Activated T-helper 9 cell treated with anti-CD3 and anti-CD28 coated beads, Interleukin-2, amount 50 U/mL, for 16 hours (primary cell): ENCODE measurements at places on chromosomes 12 and 14.
A peak's percentile ranks its signal among the peaks of the same experiment; 100 is the strongest.

- no peak for DNase-seq
Measured at GRCh38 chr12:67909091-67909531, 80.1 kb upstream of the IFNG-AS1 start.

DNA sequence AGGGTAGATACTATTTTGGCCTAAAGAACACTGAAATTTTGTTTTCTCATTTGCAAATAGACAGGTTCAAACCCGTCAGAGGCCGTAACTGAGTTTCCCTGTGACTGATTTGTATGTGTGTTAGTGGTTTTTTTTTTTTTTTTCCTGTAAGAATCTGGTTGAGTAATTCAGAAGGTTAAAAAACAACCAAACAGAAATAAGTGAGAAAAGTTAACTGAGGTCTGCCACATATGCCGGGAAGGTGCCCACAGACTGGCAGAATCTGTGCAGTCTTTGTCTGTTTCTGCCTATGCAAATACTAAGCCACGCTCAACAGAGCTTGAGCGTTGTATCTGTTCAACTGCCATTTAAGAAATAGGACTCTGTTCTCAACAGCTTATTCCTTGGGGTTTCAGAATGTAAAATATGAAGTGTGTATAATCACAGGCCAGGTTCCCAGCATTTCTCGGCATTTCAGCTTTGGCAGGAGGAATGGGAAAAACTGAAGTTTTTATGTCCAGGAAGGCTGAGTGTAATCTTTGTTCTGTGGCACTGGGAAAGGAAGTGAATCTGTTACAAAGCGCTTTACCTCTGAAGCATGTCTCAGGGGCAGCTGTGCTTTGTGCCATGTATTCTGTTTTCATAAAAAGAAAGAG, 181.9 kb downstream of the PRKCH start:
- peak; percentile 49 for DNase-seq

- DNase-seq: no peak
Measured at GRCh38 chr14:85539510-85539909, 9.6 kb downstream of the FLRT2 start.

- DNase-seq: no peak
Measured at GRCh38 chr12:104083769-104084475, 19.6 kb downstream of the HCFC2 start.

DNA sequence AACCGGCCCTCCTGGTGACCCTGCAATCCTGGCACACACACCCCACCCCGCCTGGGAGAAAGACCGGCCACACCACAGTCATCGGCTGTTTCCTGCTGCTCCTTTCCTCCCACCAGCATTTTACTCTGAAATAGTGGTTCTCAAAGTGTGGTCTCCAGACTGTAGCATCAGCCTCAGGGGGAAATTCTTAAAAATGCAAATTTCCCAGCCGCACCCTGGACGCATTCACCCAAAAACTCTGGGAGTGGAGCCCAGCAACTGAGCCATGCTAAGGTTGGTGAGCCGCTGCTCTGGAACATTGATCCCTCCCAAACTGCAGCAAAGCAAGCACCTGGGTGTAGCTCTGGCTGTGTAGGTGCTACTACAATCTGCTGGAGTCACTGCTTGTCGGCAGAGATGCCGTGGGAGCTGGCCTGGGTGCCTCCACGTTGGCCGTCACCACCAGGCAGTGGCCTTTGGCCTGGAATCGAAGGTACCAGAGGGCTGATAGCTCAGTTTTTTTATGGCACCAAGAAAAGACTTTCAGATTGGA, 38.4 kb upstream of the BCL2L14 start:
- DNase-seq: no peak

- DNase-seq: no peak
Measured at GRCh38 chr12:12443431-12443878, 86.6 kb downstream of the BORCS5 start.

- DNase-seq: no peak
Measured at GRCh38 chr12:79378496-79378895, 312.3 kb downstream of the PAWR start.

DNA sequence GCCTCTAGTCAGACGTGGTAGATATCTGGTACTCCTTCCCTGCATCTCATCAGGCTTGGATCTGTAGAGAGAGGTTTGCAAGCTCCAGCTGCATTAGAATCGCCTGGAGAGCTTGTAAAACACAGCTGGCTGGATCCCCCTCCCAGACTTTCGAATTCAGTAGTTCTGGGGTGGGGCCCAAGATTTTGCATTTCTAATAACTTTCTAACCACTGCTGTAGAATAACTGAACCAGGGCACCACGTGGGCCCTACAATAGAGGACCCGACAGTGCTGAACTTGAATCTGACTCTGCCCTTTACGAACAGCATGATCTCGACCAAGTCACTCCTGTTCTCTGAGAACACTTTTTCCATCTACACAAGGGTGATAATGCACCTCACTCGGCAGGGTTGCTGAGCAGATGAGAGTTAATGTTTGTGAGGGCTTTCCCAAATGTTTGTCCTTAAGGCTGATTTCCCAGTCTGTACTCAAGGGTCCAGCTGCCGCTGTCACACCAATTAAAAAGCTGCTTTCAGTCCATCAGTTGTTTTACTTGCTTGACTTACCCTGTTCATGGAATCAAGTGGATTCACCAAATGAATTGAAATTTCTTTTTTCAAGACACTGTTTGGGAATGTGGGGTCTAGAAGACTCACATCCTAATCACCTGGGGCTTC, 86.6 kb upstream of the SLC24A4 start:
- no peak for DNase-seq

- no peak for DNase-seq
Measured at GRCh38 chr12:101671833-101672232, 25.6 kb upstream of the CHPT1 start.

GRCh38 chr14:61003571-61003970, 22.5 kb downstream of the SLC38A6 start:
- no peak for DNase-seq

DNA sequence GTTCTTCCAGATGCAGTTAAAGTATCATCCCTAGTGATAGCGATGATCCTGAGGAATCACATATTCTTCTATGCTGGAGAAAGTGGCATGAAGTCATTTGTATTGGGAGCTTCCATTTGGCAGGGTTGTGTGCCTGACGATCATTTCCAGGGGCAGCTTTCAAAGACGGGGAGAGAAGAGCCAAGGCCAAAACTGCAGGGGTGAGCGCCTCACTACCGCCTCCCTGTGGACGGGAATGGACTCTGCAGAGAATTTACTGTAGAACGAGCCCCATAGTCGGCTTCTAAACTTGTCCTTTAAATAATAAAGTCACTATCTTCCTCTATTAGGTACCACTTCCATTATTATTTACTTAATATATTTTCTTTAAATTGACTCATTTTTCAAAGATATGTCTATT, 555.9 kb upstream of the TMEM132C start:
- DNase-seq: no peak
